AG10803 (cell line): ENCODE measurements at places on chromosomes 12 and 14.

DNA sequence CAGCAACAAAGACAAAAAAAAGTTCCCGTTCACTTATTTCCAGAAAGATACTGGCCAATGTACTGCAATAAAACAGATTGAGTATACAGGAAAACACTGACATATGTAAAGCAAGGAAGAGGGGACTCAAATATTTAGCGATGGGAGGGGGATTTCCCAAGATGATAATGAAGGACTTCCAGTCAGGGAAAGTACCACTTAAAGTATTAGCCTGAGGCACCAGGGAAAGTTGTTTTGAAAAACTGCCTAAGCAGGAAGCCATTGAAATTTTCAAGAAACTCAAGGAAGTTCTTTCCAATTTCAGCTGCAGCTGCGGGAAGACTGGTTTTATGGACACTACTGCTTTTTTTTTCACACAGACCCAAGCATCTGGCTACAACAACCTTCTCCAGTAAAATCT, 1007.4 kb upstream of the NOVA1 start:
- no peak for DNase-seq

DNA sequence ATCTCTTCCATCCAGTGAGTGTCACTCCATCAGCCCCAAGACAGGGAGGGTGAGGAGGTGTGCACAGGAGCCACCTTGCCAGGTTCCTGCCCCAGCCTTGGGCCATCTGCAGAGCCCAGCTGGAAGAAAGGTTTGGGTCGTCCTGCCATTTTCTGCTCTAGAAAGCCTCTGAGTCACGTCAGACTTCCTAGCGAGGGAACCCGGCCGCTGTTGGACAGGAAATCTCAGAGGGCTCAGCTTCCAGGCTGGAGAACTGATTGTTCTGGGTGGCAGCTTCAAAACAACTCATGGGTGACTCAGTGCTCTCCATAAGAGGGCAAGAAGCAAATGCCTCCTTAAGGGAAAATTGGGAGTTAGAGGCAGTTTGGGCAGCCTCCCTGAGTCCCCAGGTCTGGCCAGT, 16.6 kb downstream of the HIP1R start:
- peak; percentile 75 for DNase-seq

DNA sequence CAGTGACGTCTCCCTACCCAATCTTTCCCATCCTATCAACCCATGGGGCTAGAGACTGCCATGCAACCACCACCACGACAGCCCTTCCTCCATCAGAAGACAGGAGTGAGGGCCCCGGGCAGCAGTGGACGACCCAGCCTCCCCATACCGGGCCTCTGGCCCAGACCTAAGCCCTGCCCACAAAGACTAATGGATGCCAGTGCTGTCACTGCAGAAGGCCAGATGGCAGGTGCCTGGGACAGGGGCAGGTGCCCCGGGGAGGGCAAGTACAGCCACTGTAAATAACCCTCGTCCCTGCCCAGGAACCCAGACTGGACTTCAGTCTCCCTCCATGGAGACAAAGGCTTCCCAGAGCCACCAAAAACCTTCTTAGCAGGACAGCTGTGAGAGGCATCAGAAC, 20.3 kb upstream of the HSPB8 start:
- no peak for DNase-seq

- DNase-seq, result peak; percentile 26
These were observed 507 bp downstream of the SPTSSA start for GRCh38 chr14:34461334-34462131.

- DNase-seq, result no peak
These were observed 739.7 kb downstream of the SLC6A15 start for GRCh38 chr12:84172823-84173424.

GRCh38 chr12:65170209-65170881, 962 bp downstream of the LEMD3 start:
- DNase-seq, result peak; percentile 36

DNA sequence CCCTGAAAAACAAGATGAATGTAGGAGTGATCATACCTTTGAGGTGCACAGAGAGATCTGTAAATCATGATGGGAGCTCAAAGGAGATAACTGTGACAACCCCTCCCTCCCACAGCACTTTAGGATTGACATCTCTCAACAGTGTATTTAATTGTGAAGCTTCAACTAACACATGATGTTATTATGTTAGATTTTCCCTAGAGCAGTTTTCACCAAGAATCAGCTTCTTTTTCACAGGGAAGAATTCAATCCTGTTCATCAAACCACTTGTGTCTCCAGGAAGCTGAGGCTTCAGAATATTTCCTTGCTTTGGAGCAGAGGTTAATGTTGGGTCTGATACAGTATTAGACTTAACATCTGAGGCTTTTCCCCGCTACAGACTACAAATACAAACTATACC, 11.8 kb downstream of the RPS6KA5 start:
- no peak for DNase-seq

DNA sequence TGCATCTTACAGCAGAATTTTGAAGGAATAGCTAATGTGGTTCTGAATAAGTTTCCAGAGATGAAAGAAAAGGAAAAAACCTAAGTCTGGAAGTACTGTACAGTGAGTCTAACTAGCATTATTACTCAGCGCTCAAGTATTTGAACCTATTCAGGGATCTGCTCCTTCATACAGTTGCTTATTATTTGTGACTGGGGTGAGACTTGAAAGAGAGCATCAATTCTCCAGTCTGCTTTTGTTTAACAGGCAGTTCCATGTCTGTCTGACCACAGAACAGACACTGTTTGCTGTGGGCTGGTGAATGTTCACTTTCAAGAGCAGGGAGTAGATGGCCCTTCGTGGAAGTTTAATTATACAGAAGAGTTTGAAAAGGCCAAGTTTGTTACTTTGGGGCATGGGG, 9.3 kb downstream of the ETV6 start:
- DNase-seq, result peak; percentile 88

DNA sequence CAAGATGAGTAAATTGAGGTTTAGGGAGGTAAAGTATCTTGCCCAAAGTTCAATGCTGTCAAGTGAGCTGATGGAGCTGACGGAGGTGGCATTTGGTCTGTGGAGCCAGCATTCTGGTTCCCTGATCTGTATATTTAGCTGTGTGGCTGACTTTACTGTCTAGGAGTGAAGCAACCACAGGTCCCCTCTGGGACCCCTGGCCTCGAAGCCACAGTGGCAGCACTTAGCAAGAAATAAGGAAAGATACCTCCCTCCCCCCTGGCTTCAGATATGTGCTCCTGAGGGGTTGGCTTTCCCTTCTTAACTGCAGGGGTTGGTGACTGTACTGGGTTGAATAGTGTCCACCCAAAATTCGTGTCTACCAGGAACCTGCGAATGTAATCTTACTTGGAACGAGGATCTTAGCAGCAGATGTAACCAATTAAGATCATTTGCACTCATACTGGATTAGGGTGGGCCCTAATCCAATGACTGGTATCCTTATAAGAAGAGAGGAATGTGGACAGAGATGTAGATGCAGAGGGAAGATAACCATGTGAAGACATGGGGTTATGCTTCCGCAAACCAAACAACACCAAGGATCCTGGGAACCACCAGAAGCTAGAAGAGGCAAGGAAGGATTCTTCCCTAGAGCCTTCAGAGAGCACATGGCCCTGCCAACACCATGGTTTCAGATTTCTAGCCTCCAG, 2.0 kb upstream of the ACVR1B start:
- DNase-seq, result peak; percentile 59

- DNase-seq, result no peak
These were observed 784.0 kb downstream of the TMTC2 start for GRCh38 chr12:83470749-83471148.

- no peak for DNase-seq
These were observed 51.2 kb downstream of the EEA1 start for GRCh38 chr12:92877904-92878303.

DNA sequence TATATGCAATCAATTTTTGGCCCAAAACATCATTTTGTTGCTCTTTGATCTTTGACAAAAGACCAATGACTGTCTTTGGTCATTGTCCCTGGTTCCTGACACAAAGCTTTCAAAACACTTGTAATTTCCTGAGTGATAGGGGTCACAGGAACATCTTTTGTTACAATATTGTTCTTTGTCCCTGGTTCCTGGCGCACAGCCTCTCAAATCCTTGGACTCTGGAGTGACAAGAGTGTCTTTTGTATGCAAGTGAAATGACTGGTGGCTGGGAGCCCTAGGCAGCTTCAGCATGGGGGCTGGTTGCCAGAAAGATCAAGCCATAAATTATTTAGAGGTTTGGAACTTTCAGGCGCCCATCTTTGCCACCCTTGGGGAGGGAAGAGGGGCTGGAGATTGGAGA, 53.9 kb downstream of the DNAH10 start:
- DNase-seq, result no peak

DNA sequence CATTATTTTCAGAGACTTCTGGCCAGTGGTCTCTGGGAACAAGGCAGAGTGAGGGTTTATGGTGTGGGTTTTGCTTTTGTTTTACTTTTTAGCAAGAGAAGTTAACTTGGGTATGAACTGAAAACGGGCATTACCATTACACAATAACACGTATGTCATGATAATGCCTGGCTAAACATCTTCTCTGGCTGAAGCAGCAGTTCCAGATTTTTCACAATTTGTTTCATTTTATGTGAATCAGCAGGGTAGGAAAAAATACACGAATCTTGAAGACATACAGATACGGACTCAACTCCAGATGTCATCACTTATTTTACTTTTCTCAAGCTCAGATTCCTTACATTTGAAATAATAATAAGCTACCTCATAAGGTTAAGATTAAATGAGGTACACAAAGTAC, 2.5 kb upstream of the PCNX4 start:
- peak; percentile 35 for DNase-seq

- DNase-seq, result peak; percentile 100
These were observed 44.3 kb downstream of the KRT80 start for GRCh38 chr12:52147367-52147963.

GRCh38 chr14:29724991-29725390, 202.7 kb downstream of the PRKD1 start:
- no peak for DNase-seq

- DNase-seq, result no peak
These were observed 18.2 kb upstream of the STRAP start for GRCh38 chr12:15863984-15864383.

GRCh38 chr12:68137335-68137830, 22.2 kb downstream of the IFNG start:
- no peak for DNase-seq

DNA sequence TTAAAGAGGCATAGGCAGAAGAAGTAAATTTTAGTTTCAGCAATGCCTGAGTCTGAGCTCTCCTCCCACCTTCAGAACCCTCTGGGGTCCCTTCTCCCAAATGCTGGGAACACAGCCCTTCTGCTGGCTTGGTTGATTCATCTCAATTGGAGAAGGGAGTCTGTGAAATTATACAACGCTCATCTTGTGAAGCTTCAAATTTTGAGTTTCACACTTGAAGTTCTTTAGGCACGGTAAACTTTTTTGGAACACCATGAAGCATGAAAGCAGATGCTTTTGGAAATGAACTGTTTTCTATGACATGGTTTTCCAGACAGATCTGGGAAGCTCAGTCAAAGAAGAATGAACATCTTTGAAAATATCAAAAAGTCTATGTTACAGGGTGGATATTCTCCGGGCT, 69.9 kb downstream of the TBK1 start:
- peak; percentile 6 for DNase-seq

DNA sequence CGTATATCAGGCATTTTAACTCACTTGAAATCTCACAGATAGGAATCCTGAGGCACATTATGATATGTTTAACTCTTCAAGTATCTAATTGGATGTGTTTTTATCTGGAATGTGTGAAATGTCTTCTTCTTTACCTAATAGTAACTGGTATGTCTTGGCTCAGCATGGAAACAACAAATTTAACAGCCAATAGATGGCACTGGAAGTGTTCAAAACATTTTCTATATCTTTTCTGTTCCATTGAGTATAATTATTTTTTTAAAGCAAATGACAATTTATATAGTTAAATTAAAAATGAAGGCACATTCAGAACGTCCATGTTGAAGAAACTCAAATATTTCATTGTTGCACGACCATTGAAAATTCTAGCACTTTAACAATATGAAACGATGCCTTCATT, 164.6 kb upstream of the SLC16A7 start:
- DNase-seq, result peak; percentile 29

DNA sequence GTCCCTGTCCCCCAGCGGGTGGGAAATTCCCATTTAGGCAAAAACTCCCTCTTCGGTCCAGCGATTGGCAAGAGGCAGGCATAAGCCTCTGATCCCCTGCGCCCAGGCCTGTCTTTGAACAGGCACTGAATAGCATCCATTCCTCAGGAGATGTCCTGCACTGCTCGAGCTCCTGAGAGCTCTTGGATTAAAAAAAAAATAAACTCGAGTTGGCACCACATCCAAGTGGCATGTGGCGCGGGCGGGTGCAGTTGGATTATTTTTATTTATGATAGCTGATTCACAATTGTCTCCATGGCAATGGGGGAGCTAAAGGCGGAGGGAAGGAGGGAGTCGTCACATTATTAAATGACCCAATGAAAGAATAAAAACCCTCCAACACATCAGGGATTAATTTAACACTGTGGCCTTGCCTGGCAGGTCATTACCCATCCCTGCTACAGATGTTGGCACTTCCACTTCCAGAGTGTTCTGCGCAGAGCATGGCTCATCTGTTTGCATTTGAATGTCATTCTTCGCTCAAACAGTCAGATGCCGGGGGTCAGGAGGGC, 207.2 kb downstream of the AACS start:
- DNase-seq, result peak; percentile 3

DNA sequence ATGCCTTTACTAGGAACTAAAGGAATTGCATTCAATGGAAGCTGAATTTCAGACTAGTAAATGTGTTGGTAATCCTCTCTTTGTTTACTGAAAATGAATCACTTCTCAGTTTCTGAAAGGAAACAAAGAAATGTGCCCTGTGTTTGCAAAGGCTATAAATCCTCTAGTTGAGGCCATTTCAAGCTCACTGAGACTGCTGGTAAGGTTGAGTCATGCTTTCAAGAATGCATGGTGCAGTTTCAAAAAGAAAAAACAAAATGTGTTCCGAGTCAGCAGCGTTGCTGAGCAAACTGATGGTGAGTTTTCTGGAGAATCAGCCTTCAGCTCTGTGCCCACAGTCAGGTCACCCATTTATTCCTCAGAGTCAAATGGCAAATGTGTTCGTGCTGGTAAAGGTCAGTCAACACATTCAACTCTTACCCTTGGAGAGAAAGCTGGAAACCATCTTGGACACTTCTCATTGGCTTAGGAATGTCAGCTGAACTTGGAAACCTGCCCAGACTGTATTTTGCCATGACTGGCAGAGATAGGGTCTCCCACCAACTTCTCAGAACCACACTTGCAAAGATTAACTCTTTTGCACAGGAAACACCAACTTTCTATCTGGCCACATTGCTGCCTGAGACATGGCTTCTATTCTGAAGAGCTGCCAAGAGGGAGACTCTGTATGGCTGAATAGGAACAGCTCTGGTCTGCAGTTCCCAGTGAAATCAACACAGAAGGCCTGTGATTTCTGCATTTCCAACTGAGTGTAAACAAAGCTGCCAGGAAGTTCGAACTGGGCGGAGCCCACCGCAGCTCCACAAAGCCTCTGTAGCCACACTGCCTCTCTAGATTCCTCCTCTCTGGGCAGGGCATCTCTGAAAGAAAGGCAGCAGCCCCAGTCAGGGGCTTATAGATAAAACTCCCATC, 484.4 kb downstream of the ATP23 start:
- peak; percentile 96 for DNase-seq
